Stimulated activated CD4-positive, alpha-beta T cell treated with anti-CD3 and anti-CD28 coated beads, Interleukin-4, amount 100 ng/mL, for 48 hours (primary cell): ENCODE measurements at places on chromosomes 5 and 9.

DNA sequence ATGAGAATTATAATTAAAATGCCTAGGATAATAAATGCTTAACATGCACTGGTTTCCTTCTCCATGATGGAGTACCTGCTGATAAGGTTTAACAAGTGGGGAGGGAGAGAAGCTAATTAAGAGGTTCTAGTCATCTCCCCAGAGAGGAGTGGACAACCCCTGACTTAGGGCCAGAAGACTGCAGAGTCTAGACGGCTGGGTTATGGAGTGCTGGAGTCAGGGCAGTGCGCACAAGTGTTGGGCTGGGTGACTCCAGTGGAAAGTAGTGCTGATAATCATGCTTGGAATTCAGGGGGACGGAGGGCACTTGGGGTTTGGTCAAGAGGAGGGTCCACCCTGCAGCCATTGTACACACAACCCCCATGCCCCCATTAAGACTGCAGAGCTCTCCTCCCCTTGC is 32.8 kb upstream of the TGFBI start:
- DNase-seq, result no peak

- no peak for DNase-seq
Measured at GRCh38 chr9:99680191-99680590, 141.5 kb upstream of the NR4A3 start.

DNA sequence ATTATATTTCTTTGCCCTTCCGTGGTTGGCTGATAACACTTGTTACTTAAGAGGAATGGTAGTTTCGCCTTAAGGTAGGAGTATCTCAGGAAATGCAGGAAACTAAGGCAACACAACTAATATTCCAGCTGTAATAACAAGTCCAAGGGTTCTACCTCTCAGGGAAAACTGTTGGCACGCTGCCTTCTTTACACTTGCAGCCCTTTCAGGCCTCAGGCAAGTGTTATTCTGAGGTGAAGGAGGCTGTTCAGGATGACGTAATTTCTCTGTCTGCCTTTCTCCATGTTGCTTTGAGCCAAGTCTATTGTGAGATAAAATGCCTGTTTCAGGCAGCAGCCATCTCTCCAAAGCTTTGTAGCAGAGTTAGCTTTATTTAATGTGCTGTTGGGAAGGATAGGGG is 38.0 kb downstream of the VCAN start:
- DNase-seq, result no peak

DNA sequence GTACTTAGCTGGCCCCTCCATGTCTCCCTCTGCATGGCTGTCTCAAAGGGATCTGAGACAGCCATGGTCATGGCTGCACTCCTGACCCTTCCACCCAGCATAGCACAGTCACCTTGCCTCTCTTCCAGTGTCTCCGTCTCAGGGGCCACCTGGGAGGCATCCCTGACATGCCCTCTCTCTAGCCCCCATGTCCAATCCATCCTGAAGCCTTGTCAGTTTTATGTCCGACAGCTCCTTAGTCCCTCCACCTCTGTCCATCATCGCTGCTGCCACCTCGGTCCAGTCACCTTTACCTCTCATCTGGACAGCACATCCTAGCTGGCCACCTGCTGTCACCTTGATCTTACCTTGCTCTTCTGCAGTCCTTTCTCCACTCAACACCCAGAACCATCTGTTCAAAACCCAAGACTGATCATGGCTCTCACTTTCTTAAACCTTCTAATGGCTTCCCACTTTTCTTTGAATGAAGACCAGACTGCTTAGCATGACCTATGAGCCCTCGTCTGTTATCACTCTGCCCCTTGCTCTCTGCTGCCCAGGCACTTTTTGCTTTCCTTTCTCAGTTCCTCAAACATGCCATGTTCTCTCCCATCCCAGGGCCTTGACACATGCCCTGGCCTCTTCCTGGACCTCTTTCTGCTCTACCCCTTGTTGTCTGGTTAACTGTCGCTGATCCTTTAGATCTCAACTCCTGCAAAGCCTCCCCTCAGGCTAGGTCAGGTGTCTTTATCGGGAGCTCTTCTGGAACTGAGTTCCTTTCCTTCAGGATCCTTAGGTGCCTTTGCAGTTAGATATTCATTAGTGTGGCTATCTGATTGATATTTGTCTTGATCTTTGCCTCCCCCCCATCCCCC is 181.8 kb upstream of the PITX1 start:
- DNase-seq, result no peak

- DNase-seq, result no peak
Measured at GRCh38 chr9:93320591-93321219, 130.8 kb upstream of the FAM120A start.

DNA sequence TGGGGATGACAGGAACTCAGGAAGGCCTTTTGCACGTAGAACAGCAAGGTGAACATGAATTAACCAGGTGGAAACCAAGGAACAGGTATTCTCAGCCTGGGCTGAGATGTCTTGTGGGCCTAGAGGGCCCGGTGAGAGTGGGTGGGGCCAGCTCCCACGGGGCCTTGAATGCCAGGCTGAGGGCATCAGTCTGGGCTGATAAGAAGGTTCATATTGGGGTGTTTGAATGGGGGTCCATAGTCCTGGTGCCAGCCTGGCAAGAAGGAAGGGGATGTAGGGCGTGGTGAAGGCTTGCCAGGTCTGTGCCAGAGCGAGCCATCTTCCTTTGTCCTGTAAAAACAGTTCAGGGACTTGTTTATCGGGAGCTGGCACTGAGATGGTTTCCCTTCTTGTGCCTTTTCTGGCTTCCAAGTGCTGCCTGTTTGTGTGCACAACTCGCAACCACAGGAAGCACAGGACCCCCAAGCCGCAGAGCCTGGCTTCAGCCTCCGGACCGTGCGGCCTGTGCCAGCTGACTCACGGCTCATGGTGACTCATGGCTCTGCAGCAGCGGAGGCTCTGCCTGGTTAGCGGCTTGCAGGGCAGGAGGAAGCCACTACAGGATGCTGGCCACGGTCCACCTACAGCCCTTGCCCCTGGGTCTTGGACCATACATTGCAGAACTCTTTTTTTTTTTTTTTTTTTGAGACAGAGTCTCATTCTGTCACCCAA is 2.4 kb downstream of the CARD19 start:
- DNase-seq, result peak; percentile 56

GRCh38 chr5:135605221-135605620 is 26.4 kb upstream of the CXCL14 start:
- DNase-seq, result no peak

GRCh38 chr5:112713206-112713605 is 24.5 kb upstream of the APC start:
- no peak for DNase-seq

- DNase-seq, result no peak
Measured at GRCh38 chr5:155258161-155258560, 244.6 kb downstream of the KIF4B start.

DNA sequence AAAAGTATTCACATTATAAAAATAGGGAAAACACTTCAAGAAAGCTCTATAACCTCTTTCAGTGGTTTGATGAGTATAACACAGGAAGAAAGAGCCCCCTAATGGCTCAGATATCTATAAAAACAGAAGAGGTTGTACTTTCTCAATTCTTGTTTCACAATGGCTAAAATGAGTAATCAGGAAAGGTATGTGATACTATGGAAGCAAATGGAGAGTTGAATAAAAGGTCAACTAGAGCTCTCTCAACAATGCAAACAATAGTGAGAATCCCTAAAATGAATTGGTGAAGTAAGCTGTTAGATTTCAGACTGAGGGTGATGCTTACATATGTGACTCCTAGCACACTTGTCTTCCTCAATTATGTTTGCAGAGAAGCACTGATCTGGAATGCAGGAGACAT is 584.6 kb upstream of the CDH18 start:
- no peak for DNase-seq

DNA sequence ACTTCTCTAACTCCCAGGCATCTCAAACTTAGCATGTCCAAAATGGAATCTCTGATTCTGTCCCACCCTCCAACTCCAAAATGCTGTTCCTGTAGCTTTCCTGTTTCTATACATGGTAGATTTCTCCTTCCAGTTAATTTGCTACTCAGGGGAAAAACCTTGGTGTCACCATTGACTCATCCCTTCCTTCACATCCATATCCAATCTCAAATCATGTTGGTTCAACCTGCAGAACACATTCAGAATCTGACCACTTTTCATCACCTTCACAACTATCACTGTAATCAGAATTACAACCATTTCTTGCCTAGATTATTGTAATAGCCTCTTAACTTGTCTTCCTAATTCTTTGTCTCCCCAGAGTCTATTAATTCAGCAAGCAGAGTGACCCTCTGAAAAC is 10.8 kb downstream of the RIOK2 start:
- DNase-seq, result no peak

GRCh38 chr9:105438141-105438806 is 9.6 kb upstream of the FSD1L start:
- no peak for DNase-seq

DNA sequence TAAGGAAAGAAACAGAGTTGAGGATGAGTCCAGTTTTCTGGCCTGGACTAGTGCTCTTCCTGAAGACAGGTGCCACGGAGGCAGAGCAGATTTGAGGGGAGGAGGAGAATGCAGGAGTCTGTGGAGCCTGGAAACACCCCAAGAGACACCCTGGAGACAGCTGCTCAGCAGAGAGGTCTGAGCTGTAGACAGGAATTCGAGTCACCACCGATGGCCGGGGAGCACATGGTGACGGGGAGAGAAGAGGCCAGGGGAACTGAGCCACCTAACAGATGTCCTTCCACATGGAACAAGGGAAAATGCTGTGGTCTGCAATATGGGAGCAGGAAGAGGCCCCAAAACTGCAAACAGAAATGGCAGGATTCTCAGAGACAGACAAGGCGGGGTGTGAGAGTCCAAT is 22.9 kb downstream of the CPLX2 start:
- no peak for DNase-seq

- no peak for DNase-seq
Measured at GRCh38 chr9:32931129-32931528, 70.3 kb downstream of the APTX start.

GRCh38 chr5:18008940-18009339 is 374.7 kb downstream of the TAF11L14 start:
- DNase-seq, result no peak

DNA sequence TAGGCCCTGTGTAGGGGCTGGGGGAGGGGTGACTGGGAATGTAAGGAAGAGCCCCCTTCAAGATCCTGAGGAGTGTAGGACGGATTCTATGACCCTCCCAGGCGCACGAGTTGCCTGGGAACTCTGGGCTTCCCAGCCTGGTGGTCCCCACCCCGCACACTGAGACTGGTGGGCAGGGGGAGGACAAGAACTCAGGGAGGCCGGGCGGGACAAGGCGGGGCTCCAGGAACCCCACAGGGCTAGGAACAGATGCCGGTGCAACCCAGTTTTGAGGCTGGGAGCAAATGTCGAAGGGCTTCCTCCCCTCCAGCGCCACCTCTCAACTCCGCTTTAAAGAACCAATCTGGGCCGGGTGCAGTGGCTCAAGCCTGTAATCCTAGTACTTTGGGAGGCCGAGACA is 1.3 kb upstream of the VDAC1 start:
- DNase-seq, result no peak

DNA sequence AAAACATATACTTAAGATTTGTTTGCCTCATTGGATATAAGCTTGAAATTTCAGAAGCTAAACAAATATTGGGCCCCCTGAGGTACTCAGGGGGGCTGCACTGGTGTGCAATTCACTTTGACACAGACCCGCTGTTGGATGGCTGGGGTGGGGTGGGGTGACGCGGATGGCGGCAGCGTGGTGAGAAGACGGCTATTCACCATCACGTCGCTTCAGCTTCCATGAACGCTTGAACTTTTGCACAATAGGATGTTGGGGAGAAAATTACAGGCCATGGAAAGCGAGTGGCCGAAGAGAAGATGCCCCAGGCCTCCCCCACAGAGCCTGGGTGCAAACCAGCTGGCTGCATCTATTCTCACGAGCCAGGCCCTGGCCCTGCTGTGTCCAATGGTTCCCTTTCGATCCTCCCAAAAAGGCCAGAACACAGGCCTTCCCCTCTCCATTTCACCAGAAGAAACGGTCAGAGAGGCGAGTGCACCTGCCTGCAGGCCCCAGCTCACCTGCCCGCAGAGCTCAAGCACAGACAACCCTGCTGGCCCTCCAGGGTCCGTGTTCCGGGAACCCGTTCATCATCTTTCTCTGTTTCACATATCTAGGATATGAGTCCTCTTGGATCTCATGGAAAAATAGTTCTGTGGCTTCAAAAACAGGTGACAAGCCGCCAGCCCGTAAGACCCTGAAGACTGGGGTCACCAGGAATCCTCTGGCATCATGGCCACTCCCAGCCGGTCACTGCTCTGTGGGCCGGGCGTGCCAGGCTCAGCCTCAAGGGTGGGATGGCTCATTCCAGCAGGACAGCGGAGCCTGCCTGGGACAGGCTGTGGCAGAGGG is 46.8 kb upstream of the SARDH start:
- DNase-seq, result no peak

GRCh38 chr9:134057751-134058701 is 9.8 kb downstream of the BRD3 start:
- no peak for DNase-seq

- DNase-seq, result no peak
Measured at GRCh38 chr5:167702014-167702413, 589.4 kb upstream of the WWC1 start.

DNA sequence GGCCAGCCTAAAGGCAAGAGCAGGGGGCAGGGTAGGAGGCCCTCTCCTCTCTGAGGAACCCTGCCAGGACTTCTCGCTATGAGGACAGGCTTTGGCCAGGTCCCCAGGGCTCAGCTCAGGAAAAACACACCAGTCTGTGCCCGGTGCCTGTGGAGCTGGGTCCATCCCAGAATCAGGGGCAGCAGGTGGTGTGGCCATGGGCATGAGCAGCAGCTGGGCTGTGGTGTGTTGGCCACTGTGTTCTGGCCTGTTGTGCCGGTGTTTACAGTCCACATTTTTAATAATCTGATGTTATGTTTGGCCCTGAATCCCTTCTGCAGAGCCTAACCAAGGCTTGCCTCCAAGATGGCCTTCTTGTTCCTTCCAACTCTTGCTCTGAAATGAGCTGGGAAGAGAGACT is 77.0 kb downstream of the FGF18 start:
- DNase-seq, result no peak

- DNase-seq, result no peak
Measured at GRCh38 chr5:150554857-150555256, 46.9 kb downstream of the NDST1 start.

DNA sequence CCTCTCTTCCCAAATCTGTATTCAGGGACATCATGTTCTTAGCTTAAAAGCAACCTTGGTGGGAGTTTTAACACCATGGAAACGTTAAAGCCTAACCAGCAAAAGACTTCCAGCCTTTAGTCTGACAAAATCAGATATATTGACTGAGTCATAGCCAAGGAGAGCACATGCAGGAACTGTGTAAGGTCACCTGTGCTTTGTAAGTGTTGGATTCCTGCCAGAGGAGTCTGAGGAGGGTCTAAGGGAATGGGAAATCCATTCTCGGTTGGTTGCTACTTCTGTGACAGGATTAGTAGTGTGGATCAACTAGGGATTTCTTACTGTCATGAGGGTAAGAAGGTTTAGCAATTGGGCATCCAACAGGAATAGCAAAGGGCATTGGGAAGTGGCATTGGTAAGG is 142.0 kb upstream of the CHD1 start:
- no peak for DNase-seq
